ENCODE measurements at places on chromosomes 11 and 22.

DNA sequence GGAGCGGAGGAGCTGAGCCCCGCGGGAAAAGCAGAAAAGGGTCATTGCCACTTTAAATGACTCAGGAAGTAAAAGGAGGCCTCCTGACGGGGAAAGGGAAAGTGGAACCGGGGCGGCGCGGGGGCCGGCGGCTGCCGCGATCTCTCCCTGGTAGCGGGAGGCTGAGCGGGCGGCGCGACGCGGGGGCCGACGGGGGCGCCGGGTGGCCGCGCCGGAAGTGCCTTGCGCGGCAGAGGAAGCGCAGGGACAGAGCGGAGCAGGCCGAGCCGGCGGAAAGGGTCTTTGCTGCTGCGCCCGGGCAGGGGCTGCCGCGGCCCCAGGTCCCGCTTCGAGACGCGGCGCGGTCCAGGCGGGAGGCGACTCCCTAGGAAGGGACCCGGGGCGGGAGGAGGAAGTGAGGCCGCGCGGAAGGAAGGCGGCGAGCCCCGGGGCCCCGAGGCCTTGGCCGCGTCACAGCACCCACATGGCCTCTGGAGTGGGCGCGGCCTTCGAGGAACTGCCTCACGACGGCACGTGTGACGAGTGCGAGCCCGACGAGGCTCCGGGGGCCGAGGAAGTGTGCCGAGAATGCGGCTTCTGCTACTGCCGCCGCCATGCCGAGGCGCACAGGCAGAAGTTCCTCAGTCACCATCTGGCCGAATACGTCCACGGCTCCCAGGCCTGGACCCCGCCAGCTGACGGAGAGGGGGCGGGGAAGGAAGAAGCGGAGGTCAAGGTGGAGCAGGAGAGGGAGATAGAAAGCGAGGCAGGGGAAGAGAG is at the start of gene TRIM44:
Gene TRIM44 (plus strand): TSS at position 127 of the 759 bp plus-strand sequence. CDS start 337 bp downstream, at position 464.
- peak; percentile 90 for DNase-seq

GRCh38 chr11:12430954-12431595 is 53.7 kb downstream of the PARVA start:
- peak; percentile 87 for DNase-seq

- DNase-seq: no peak
Observed at GRCh38 chr11:1060410-1060809, 14.3 kb upstream of the MUC2 start.

- DNase-seq: peak; percentile 63
Observed at GRCh38 chr11:94728541-94728940, 39.6 kb upstream of the AMOTL1 start.

- DNase-seq: no peak
Observed at GRCh38 chr11:116162886-116163230, 609.9 kb downstream of the BUD13 start.

- no peak for DNase-seq
Observed at GRCh38 chr22:43828998-43829782, 17.1 kb upstream of the EFCAB6 start.

- no peak for DNase-seq
Observed at GRCh38 chr11:100978442-100978841, 151.2 kb downstream of the PGR start.

DNA sequence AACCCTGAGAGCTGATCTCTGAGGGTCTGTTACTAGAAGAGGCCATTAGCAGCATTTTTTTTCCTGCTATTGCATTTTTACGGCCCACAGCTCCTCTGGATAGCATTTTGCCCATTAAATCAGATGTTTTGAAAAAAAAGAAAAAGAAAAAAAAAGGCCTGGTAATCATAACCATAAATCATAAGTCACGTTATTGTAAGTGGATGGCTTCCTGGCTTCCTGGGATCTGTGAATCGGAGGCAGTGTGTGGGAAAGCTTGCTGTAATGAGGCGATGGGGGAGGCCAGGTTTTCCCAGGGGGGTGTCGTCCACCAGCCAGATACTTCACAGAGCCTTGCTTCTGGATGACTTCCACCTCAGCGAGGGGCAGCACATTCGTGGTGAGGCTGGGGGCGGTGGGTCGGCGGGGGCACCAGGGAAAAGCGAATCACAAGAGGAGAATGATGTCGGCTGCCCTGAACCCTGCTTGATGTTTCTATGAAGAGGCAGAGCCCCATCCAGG is 106.5 kb upstream of the SYT13 start:
- DNase-seq: no peak

DNA sequence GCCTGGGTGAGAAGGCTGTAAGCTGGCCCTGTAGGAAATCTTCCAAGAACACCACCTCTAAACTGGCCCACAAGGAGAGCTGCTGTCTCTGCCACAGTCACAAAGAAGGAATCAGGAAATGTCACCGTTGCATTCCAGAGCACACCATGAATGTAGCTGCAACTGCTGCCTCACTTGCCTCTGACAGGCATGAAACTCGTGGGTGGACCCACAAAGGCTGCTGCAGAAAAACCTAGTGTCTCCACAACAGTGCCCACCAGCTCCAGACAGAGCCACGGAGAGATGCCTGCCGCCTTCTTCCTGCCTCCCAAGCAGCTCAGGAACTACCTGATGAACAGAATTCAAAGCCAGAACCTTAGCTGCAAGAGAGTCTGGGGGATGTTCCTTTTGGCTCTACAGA is 10.5 kb downstream of the DNAJB13 start:
- peak; percentile 56 for DNase-seq

DNA sequence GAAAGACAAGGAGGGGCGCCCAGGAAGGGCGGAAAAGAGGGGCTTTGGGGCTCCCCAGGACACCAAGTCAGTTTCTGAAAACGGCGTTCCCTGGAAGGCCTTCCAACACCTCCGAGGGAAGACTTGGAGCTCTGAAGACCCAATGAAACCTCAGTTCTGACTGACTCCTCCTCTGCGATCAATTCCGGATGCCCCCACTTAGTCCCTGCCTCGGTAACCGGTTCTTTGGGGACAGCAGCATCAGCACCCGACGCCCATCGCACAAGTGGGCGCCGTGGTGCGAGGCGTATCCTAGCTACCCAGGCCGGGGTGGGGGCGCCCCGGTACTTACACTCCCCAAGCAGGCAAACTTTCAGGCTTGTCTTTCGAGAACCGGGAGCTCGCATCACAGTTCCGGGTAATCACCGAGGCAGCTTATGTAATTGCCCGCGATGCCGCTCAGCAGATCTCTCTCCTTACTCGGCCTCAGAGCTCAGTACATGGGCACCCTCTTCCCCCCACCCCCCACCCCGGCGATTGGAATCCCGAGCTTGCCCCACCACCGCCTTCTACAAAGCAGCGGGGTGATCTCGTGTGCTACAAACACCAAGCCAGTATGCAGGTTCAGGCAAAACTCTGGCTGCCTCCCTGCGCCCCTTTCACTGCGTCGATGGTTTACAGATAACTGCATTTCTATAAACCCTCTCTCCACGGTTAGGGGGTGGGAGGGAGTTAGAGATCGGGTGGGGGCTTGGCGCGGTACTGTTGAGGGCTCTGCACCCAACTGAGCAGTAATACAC is 2.0 kb downstream of the TENM4 start:
- peak; percentile 18 for DNase-seq

- DNase-seq: no peak
Observed at GRCh38 chr22:36753120-36753802, 22.7 kb downstream of the IFT27 start.

DNA sequence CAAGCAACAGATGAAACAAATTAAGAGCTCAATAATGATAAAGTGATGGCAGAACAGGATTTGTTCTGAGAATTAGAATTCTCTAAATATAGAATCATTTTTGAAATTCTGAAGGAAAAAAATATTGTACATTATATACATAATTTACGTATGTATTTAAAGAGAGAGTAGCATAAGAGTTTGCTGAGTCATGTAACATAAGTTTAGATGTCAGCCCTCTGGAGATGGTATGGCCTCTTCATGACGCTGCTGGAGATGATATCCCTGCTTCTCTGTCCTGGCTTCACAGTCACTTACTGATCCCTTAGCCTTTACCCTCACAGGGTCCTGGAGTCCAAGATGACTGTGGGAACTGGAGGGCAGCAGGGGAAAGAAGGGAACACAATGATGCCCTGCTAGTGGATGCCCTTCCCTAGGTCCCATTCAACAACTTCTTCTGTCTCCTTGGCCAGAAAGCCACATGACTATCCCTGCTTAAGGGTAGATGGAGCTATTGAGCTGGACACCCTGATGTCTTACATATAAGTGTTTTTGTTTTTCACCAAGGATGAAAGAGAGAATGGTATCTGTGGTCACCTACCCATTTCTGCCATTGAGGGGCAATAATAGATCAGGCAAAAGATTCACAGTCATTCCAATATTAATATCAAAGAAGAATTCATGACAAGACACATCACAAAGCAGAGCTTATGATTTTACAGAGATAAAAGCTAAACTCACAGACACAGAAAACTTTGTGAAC is 753.1 kb downstream of the TBC1D22A start:
- DNase-seq: no peak

DNA sequence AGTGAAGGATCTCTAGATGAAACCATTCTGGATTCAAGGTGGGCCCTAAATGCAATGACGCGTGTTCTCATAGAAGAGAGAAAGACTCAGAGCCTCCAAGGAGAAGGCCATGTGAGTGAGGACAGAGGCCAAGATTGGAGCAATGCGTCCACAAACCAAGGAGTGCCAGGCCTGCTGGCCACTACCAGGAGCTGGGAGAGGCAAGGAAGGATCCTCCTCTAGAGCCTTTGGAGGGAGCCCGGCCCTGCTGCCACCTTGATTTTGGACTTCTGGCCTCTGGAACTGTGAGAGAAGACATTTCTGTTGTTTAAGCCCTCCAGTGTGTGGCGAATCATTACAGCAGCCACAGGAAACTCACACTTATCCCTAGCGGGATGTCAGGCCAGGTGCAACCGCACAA is 52.7 kb upstream of the SHANK2 start:
- DNase-seq: no peak

DNA sequence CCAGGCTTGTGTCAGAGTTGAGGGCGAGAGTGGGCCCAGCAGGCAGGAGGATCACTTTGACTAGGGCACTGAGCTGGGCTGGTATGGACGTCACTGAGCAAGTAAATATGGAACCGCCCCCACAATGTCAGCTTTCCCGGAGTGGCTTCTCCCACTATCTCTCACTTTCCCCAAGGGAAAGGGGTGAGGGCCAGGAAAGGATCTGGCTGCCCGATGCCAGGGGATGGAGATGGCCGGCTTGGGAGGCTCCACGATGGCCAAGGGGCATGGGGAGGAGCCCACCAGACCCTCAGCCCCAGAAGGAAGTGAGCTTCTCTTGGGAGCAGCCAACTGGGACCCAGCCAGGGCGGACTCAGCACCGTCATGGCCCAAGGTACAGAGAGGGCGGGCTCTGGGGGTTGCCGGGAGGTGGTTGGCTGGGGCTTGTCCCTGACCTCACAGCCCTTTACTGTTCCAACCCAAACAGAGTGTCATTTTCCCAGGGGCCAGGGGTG is 8.7 kb downstream of the PRDM11 start:
- DNase-seq: no peak

- DNase-seq: no peak
Observed at GRCh38 chr11:91997226-91997625, 227.4 kb upstream of the FAT3 start.

- DNase-seq: no peak
Observed at GRCh38 chr22:43077121-43077877, 11.9 kb downstream of the TTLL1 start.

- DNase-seq: peak; percentile 79
Observed at GRCh38 chr22:23762842-23763578, at the start of gene C22orf15. Gene C22orf15, plus strand, starts transcription at chr22:23762990. Its CDS starts 317 bp downstream, at chr22:23763307.

GRCh38 chr11:34335331-34335730 is 22.5 kb downstream of the ABTB2 start:
- no peak for DNase-seq

- DNase-seq: no peak
Observed at GRCh38 chr11:86488553-86488952, 113.9 kb downstream of the CCDC81 start.
